H9 (cell line): ENCODE measurements at places on chromosomes 4 and X. TPM values are rescaled to one million over a fixed set of nuclear protein-coding genes. Genes with fewer than 3 reads are reported as not detected.
A peak's percentile ranks its signal among the peaks of the same experiment; 100 is the strongest.

- no peak for DNase-seq
- no peak overlapping the region for H3K4me3 ChIP-seq
- peaks cover 3% of the 10 kb centered on the region; the same call in 1 of the 2 replicates for H3K36me3 ChIP-seq
- H3K27ac ChIP-seq = no peak overlapping the region
- no peaks in the 10 kb centered on the region for H3K27me3 ChIP-seq
- H3K4me1 ChIP-seq = no peaks in the 10 kb centered on the region
Observed at GRCh38 chrX:81305240-81305639, 103.3 kb downstream of the SH3BGRL start.

SPARCL1 gene
- 0.17 and 0.68 TPM in 2 replicates for total RNA-seq

GRCh38 chr4:33715841-33716395, 2528.4 kb downstream of the ARAP2 start:
- H3K4me3 ChIP-seq = no peak overlapping the region
- H3K4me1 ChIP-seq = no peaks in the 10 kb centered on the region
- no peak for DNase-seq
- H3K27me3 ChIP-seq = no peaks in the 10 kb centered on the region
- no peak overlapping the region for H3K27ac ChIP-seq

DNA sequence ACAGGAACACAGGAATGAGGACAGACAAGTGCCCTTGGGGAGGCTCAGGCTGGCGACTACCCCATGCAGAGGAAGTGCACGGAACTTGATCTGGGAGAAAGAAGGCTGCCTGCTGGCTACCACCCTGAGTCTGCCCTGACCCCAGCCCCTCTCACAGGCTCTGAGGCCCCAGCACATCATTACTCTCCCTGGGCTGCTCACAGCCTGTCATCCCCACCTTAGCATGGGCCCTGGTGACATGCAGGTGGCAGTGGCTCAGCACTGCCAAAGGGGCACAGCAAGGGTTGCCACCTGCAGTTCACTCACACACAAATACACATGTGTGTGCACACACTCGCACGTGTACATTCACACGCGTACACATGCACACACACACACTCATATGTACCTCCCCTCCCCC, 26.1 kb upstream of the MAMLD1 start:
- DNase-seq = no peak
- H3K4me1 ChIP-seq = no peaks in the 10 kb centered on the region
- H3K27me3 ChIP-seq = no peaks in the 10 kb centered on the region
- 0 out of 3 replicates have a peak, but pooled peaks cover 4% of the 10 kb centered on the region for H3K36me3 ChIP-seq
- H3K27ac ChIP-seq = no peak overlapping the region

- H3K4me1 ChIP-seq = peaks cover 10% of the 10 kb centered on the region; the same call in 1 of the 2 replicates
- no peak overlapping the region; the same call in 2 of the 3 replicates for H3K4me3 ChIP-seq
- H3K27ac ChIP-seq = no peak overlapping the region
- no peaks in the 10 kb centered on the region; the same call in 1 of the 2 replicates for H3K27me3 ChIP-seq
Observed at GRCh38 chr4:1575418-1576303, 108.5 kb downstream of the FAM53A start.

RAB39B gene
- 6.8 and 7.2 TPM in 2 replicates for total RNA-seq

CCKAR gene
- not detected in 2 replicates for total RNA-seq

SPANXB1 gene
- not detected in 2 replicates for total RNA-seq

- DNase-seq = no peak
- H3K27ac ChIP-seq = no peak overlapping the region
- peaks cover 10% of the 10 kb centered on the region for H3K36me3 ChIP-seq
- H3K4me3 ChIP-seq = no peak overlapping the region
Observed at GRCh38 chr4:87078987-87079486, 141.4 kb downstream of the KLHL8 start.

DNA sequence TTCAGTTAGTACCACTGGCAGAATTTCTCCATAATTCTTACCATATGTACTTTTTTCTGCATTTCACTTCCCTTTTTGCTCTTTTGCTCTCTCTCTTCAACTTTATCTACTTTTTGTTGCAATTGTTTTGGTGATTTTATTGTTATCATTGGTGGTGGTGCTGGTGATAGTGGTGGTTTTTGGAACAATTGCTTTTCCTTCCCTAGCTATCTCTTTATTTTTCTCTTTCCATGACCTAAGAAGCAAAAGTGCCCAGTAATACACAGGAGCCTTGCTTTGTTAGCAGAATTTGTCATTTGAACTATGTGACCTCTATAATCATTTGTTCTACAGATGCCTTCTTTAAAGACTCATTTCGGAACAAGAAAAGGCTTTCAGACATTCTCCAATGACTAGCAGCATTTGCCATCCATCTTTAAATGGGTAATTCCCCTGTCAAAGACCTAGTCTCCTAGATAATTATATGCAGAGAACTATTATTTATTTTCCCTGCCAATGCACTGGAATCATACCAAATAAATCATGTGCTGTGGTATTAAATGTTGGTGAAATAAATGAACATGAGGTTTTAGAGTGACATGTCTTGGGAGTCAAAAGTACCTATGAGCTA, 154.5 kb downstream of the GASK1B start:
- H3K4me3 ChIP-seq = no peak overlapping the region
- DNase-seq = no peak
- no peaks in the 10 kb centered on the region for H3K36me3 ChIP-seq
- no peaks in the 10 kb centered on the region for H3K27me3 ChIP-seq
- no peak overlapping the region for H3K27ac ChIP-seq
- H3K4me1 ChIP-seq = no peaks in the 10 kb centered on the region

DNA sequence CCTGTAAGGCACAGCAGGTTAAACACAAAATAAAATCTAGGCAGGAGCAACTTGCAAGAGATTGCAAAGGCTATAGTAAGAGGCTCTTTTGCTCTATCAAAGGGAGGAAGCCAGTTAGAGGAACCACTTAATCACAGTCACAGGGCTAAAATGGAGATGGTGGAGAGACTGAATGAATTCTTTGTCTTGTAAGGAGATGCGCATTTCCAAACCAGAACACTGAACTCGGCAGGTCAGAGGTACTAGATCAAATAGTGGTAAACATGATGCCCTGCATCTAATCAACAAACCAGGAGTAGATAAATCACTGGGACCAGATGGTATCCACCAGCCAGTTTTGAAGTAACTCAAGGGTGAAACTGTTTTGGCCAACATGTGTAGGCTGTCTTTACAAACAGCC, 55.8 kb downstream of the GPC4 start:
- H3K4me1 ChIP-seq = peaks cover 18% of the 10 kb centered on the region
- DNase-seq = peak; percentile 34
- H3K27me3 ChIP-seq = no peaks in the 10 kb centered on the region
- peak overlapping the region; percentile 70 for H3K27ac ChIP-seq
- H3K4me3 ChIP-seq = no peak overlapping the region

RADX gene
- 1.5 and 1.6 TPM in 2 replicates for total RNA-seq

DNA sequence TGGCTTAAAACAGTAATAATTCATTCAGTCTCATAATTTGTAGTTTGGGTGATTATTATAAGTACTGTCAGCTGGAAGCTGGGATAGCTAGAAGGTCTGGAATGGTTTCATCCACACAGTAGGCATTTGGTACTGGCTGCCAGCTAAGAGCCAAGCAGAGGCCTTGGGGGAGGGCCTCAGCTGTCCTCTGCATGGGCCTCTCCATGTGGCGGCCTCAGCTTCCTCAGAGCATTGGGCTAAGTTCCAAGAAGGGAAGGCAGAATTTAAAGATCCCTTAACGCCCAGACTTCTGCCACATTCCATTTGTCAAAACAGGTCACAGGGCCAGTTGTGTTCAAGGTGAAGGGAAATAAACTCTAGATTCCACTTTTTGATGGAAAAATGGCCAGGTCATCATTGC, 93.3 kb downstream of the NEUROG2 start:
- H3K4me1 ChIP-seq = no peaks in the 10 kb centered on the region
- no peaks in the 10 kb centered on the region for H3K27me3 ChIP-seq
- no peaks in the 10 kb centered on the region for H3K36me3 ChIP-seq
- H3K4me3 ChIP-seq = no peak overlapping the region
- no peak for DNase-seq
